ENCODE measurements at places on chromosomes 2 and 18.

DNA sequence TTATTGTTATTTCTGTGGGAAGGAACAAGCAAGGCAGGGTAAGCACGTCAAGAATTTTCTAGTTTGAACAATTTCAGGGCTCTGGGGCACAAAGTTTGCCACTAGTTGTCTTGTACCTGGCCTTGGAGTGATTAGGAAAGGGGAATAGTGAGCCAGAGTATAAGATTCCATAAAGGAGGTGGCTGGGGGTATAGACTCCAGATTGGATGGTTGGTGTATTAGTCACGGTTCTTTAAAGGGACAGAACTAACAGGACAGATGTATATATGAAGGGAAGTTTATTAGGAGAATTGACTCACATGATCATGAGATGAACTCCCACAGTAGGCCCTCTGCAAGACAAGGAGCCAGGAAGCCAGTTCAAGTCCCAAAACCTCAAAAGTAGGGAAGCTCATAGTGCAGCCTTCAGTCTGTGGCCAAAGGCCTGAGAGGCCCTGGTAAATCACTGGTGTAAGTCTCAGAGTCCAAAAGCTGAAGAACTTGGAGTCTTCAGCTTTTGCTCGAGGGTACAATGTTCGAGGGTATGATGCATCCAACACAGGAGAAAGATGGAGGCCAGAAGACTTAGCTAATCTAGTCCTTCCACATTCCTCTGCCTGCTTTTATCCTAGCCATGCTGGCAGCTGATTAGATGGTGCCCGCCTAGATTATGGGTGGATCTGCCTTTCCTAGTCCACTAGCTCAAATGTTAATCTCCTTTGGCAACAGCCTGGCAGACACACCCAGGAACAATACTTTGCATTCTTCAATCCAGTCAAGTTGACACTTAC lies 31.5 kb upstream of the PTPRM start:
- no peak for DNase-seq

DNA sequence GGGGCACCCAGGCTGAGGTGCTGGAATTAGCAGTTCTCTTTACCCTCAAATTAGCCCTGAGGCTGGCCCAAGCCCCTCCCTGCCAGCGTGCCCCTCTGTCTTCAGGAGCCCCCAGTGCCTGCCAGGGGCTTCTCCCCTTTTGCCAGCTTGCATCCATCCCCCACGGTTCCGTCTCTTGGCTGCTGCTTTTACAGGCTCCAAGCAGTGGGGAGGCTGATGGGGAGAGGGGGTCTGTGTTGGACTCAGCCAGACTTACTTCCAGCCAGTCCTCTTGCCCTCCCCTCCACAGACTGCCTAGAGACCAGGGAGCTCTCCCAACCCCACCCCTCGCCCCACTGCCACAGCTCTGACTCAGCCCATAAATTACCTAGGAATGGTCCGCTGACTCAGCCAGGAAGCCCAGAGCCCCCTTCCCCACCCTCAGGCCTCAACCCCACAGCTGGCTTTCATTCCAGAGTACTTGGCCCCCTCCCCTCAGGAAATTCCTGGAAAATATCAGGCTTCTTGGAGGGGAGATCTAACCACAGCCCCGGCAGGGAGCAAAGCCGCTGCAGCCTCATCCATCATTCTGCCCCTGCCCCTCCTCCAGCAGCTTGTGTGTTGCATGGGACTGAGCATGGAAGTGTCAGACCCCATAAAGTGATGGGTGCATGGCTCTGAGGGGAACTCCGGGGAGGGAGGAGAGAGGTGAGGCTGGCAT lies 184.6 kb downstream of the ZFP36L2 start:
- no peak for DNase-seq

DNA sequence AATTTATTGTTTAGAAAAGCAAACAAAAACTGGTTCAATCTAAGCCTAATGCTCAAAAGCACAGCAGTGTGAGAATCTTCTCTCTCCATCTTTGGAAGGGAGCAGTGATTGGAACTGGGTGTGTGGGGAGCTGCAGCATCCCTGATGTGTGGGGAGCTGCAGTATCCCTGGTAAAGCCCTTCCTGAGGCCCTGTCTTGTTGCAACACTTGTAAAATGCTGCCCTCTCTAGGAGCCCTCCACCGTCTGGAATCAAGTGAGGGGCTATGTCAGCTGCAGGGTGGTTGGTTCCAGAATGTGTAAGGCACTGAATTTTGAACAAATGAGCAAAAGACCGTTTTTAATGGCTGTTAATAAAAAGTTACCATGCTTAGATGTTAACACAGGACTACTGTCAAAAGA lies 147.7 kb upstream of the RAB12 start:
- DNase-seq = no peak

DNA sequence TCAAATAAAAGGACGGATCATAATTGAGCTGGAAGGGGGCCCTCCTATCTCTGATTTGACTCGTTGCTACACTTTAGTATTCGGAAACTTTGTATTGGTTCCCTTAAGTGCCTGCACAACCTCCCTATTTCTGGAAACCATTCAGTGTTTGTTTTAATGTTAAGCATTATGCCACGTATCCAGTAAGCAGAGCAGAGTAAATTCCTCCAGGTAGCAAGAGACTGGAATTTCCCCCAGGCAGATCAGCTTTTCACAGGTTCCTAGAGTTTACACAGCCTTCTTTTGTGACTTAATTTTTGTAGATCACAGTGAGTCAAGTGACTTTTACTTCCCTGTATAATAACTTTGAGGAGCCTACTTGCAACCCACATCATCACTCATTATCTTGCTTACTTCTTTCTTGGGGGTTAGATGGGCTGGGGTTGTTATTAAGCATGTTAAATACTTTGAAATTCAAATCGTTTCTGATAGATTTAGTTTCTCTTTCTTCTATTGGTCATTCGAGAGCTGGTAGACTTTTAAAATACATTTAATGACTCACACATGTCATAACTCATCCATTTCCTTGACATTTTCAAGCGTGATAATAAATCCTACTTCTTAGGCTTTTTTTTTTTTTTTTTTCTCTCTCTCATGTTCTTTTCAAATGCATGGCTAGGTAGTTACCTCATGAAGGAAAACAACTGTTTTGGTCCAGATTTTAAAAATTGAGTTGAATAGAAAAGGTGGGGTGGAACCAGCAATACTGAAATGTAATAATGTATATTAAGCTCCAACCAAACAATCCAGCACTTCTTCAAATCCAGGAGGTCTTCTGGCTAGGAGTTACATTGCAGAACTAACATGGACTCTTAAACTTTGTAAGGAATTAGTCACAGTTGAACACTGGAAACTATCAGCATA lies 219.3 kb downstream of the NEDD4L start:
- DNase-seq = no peak

DNA sequence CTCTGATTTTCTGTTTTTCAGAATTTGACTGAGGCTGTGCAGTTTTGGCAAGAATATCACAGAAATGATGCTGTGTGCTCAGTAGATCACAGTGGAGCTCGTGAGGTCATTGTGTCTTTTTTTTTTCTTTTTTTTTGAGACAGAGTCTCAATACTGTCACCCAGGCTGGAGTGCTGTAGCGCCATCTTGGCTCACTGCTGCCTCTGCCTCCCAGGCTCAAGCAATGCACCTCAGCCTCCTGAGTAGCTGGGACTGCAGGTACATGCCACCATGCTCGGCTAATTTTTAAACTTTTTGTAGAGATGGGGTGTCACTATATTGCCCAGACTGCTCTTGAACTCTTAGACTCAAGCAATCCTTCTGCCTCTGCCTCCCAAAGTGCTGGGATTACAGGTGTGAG lies 203.6 kb downstream of the NCKAP5 start:
- DNase-seq = no peak

GRCh38 chr2:179952658-179953057 lies 54.4 kb downstream of the CWC22 start:
- DNase-seq = no peak

- no peak for DNase-seq
These were observed 1971.0 kb upstream of the LRRTM1 start for GRCh38 chr2:82275599-82275998.

DNA sequence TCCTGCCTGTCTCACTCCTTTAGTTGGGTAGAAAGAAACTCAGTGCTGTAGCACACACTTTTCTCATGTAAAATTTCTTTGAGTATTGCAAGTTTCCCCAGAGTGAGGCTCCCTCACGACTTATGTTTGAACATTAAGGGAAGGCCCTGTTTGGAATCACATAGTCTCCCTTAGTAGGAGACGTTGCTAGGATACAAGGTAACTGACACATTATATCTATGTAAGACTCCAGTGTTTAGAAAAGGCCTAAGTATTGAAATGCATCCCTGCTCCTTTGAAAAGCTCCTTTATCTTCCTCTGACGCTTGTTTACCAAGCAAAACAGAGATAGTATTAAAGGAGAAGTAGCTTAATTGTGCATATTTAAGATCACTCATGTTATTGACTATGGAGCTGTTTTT lies 248.2 kb downstream of the PHLPP1 start:
- DNase-seq = peak; percentile 55

GRCh38 chr2:15561574-15562344 lies 625 bp upstream of the NBAS start:
- peak; percentile 12 for DNase-seq

DNA sequence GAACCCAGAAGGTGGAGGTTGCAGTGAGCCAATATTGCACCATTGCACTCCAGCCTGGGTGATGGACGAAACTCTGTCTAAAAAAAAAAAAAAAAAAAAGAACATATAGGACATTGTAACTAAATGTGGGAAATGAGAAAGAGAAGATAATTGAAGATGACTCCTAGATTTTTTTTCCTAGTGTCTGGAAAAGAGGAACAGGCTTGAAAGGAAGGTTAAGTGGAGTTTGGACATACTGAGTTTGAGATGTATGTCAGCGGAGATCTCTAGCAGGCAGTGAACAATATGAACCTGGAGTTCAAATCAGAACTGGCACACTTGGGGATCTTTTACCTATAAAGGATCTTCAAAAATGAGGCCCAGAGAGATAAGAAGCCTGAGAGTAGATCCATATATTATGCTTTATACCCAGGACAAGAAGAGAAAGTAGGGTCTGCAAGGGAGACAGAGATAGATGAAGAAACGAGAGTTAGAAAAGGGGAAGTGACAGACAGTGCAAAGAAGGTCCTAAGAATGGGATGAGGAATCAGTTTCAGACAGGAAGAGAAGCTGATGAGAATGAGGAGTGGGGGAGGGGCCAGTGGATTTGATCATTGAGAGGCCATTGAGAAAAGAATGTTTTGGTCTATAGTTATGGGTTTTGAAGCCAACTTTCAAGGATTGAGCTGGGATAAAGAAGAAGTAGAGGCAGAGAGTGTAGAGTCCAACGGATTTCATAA lies 46.9 kb upstream of the CD28 start:
- no peak for DNase-seq

DNA sequence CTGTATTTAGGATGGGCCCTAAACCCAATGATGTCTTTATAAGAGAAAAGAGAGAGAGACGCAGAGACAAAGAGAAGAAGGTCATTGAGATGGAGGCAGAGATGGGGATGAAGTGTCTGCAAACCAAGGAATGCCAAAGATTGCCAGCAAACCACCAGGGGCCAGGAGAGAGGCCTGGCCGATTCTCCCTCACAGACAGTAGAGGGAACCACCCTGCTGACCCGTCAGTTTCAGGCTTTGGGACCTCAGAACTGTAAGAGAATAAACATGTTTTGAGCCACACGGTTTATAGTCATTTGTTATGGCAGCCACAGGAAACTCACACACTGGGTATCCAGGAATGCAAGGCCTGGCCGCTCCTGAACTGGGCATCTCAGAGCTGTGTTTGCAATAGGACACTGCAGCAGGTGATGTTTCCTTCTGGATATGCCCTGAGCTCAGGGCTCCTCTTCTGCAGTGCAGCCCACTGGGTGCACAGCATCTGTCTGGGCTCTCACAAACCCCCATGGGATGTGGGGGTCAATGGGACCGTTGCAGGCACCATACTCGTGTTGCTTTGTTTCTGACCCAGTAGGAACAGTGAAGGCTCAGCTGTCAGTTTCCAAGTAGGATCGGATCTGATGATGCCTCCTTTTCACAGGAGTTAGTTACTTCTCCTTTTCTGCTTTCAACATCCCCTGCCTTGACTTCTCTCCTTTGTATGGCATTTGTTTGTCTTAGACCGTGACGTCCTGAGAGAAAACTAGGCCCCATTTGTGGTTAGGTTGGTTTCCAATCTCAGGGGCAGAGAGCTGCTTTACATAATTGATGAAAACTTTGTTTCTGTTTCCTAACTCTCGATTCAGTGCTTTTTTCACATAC lies 20.8 kb downstream of the PTPN18 start:
- DNase-seq = no peak

GRCh38 chr2:206160125-206160806 lies 571 bp downstream of the EEF1B2 start:
- DNase-seq = peak; percentile 55

DNA sequence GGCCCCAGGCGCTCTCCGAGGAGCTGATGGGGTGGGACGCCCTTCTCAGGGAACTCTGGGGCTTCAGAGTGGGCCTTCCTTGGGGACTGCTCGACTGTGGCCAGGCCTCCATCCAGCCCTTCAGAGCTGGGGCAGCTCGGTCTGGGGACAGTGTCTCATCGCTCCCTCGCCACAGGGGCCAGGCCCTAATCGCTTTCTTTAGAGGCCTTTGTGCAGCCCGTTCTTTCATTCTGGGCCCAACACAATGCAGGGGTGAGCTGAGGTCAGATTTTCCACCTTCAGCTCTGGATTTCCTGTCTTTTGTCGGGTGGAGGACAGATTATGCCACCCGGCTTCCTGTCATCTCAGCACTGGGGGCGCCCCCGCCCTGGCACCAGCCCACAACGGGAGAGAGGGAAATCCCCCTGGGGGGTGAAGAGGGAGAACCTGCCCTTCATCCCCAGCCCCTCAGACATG lies 25.2 kb downstream of the MYCN start:
- DNase-seq = no peak

DNA sequence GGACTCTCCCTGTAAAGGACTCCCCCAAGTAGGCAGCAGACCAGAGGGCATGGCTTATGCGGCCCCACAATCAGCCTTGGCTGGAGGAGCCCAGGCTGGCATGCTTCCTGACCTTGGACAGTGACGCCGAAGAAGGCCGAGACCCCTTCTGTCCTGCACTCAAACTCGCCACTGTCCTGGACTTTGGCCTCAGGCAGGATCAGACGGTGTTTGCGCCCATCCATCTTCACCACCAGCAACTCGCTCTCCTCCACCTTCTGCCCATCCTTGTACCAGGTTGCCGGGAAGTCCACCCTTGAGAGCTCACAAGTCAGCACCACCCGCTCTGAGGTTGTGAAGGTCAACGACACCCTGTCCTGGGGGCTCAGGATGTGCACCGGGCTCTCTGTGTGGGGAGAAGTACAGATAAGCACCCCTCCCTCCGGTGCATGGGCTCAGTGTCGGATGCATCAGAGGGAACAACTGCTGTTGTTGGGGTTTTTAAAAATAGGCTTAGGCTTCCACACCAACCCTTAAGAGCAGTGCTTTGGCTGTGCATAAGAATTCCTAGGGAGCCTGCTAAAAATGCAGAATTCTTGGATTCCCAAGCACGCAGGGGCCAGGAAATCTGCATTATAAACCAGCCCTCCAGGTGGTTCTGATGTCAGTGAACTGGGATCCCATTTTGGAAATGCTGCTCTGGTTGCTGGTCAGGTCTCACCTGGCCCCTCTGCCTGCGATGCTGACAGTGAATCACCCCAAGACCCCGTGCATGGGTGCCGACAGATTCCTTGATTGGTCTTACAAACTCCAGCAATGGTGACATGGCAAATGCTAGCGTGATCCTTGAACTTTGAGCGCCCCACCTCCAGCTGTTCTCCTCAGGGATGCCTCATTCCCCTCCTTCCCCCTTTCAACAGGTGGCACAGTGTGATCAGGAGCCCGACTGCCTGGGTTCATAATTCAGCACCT lies 5.9 kb downstream of the OBSL1 start:
- DNase-seq = no peak

Measured in COR-L47 (cell line).